ENCODE measurements at places on chromosomes 2 and 18.

DNA sequence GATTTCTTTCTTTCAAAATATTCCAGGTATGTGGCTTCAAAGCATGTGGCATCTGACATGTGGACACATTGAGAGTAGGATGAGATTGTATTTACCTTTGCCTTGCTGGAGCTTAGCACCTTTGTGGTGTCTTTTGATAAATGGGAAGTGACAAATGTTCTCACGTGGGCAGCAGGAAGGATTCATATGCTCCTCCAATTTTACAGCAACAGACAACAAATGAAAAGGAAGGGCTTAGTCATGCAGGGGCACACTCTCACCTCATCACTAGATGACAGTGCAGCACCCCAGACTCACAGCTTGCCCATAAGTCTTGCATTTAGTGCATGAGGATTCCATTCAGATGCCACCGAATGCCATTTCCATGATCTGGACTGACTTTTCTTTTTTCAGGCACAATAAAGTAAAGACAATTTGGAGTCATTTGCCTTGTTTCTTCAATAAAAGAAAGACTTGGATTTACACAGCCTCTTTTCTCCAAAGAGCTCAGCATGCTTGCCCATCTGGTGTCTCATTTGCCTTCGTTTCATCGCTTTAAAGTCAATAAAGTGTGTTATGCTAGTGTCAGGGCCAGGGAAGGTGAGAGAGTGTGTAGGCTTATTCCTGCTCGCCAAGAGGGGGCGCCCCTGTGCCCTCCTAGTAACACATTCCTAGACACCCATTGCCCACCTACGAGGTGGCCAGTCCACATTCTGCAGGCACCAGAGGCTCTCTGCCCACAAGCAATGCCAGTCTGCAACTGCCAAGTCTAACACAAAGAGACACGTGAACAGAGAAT, 39.6 kb upstream of the DAPL1 start:
- DNase-seq: no peak

DNA sequence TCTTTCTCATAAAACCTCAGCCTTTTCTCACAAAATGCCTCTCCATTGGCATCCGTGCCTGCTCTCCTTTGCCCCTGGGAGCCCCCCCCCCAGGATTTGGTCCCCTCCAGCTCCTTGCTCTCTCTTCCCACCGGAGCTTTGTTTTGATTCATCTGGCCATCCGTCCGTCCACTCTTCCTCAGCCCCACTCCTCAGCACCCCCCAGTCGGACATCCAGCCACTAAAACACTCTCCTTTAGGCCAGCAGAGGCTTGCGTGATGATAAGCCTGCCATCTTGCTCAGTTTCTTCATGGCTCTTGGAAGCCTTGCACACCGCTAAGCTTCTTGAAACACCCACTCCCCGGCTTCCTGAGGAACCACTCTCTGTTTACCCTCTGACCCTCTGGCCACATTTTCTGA, 31.5 kb upstream of the GNAL start:
- DNase-seq: no peak

DNA sequence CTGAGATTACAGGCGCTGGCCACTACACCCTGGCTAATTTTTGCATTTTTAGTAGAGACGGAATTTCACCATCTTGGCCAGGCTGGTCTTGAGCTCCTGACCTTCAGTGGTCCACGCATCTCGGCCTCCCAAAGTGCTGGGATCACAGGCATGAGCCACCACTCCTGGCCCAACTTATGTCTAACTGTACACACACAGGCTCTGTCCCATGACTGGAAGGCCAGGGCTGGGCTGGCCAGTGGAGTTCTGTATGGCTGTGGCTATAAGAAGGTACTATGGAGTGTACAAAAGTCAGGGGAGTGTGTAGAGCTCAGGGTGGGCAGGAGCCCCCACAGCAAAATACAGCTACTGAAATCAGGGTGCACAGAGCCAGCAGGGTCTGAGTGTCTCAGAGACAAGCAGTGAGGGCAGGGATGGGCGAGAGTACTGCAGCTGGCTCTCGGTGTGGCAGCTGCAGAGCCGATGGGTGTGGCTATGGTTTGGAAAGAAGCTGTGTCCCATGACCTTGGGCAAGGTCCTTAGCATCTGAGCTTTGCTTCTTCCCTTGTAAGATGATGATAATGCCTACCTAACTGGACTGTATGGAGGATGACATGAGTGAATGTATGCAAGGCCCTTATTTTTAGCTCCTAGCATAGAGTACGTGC, 10.4 kb upstream of the MSGN1 start:
- no peak for DNase-seq

- DNase-seq: no peak
These were observed 318 bp downstream of the TYW5 start for GRCh38 chr2:199955007-199955338.

GRCh38 chr2:186518291-186518690, 32.2 kb downstream of the ZC3H15 start:
- DNase-seq: no peak

DNA sequence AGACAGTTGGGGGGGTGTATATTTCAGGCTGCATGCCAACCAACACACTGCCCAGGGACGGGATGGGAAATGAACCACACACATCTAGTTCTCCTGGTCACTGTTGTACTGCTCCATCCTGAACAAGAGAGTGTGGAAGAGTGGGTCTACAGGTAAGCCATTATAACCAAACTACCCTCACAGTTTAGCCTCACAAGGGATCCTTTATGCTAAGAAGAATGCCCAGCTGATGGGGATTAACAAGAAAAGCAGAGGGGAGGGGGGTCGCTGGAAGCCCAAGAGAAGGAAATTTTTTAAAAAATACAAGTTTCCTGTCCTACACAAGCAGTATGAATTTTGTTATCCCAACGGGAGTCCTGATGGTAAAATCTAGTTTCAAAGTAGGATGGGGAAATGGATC, 16.1 kb downstream of the SPRED2 start:
- DNase-seq: no peak

Data from stimulated activated CD4-positive, alpha-beta T cell treated with anti-CD3 and anti-CD28 coated beads, TNF-alpha, amount 100 ng/mL, for 48 hours (primary cell).